ENCODE measurements at places on chromosomes 2 and 18. TPM values are rescaled to one million over a fixed set of nuclear protein-coding genes. Genes with fewer than 3 reads are reported as not detected.

DNA sequence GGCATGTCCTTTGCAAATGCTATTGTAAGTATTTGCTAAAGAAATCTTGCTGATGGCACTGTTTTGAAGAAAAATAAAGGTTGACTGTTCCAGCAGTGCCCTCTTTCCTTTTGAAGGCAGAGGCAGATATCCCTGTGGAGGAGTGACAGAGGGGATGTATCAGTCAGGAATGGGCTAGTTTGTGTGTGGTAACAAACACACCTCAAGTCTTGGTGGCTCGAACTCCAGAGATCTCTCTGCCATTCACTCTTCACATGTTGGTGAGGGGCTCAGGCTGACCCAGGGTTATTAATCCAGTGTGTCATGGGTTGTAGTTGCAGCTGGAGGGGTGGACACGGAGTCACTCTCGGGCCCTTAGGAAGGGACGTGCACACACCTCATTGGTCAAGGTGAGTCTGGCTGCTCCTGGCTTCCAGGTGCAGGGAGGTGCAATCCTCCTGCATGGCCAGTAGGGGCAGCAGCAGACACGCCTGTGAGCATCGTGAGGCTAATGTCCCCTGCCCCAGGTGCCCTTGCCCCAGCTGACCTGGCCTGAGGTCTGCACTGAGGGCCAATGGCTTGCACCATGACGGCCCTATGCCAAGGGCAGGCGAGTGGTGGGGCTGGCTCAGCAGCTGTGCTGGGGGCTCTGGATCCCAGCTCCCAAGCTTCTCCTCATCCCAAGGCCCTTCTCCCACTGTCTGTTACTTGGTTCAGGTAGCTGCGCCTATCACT, 146.5 kb downstream of the ASB1 start:
- DNase-seq = no peak

GRCh38 chr2:182170341-182170740, 184.7 kb downstream of the PPP1R1C start:
- no peak for DNase-seq

- no peak for DNase-seq
Measured at GRCh38 chr18:23585007-23585871, 1.1 kb downstream of the NPC1 start.

Gene COQ10B
- total RNA-seq = 41.3 TPM

Gene TRIP12
- total RNA-seq = 80.7 TPM
